ENCODE measurements at places on chromosomes 2 and 18.

DNA sequence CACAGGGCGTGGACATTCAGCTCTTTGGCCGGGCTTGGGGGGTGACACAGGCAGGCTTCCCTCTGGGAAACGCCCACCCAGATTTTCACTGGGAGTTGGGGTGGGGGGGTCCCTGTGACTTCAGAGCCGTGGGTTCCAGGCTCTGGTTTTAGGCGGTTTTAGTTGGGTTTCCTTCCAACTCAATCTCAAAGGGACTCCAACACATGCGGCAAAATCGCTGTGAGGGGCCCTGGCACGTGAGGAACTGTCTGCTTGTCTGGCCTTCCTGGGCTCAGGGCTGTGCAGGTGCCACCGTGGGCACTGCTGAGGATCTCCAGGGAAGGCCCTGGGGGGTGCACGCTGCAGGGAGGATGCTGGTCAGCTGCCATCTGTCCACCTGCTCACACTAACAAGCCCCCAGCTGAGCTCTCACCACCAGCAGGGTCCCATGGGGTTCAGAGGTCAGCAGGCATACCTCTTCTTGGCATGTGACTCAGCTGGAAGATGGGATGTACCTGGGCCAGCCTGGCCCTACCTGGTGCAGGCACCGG is 11.7 kb downstream of the HS6ST1 start:
- no peak for DNase-seq

- DNase-seq: no peak
Observed at GRCh38 chr2:46435796-46436360, 43.5 kb upstream of the TMEM247 start.

- no peak for DNase-seq
Observed at GRCh38 chr2:158095912-158096311, 5.8 kb upstream of the UPP2 start.

DNA sequence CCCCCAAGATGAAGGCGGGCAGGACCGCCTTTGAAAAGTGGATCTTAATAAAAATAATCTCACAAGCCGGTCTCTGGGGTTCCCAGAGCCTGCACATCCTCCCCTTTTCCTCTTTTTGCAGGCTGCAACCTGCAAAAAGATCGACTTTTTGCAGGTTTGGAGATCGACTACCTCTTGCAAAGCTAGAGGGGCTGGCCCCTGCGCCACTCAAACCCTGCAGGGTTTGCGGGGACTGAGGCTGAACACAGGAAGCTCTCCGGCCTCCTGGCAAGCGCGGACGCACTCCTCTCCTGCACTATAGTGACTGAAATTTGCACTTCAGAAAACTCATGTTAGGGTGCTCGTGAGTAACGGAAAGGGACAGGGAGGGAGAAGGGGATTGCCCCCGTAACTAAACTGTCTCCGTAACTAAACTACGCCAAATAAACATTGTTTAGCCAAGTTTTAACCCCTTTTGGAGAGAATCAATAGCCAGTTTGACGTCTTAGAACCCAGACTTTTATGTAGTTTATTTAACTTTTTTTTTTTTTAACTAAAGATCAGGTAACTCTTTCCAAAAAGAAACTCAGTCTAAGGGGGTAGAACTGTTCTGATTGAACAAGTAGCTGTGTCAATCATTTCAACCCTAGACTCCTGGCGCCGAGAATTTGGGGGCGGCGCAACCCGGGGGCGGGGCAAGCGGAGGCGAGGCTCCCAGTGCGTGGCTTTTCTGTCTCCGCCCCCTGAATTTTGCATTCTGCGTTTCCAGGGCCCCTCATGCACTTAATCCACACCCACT is 2.5 kb downstream of the IGFBP5 start:
- DNase-seq: peak; percentile 88

GRCh38 chr2:25996844-25997243 is 14.5 kb upstream of the KIF3C start:
- DNase-seq: no peak
